NCI-H1436 (cell line): ENCODE measurements at places on chromosomes 1 and 21.

- no peak for DNase-seq
Observed at GRCh38 chr1:156126630-156127534, 12.4 kb downstream of the LMNA start.

DNA sequence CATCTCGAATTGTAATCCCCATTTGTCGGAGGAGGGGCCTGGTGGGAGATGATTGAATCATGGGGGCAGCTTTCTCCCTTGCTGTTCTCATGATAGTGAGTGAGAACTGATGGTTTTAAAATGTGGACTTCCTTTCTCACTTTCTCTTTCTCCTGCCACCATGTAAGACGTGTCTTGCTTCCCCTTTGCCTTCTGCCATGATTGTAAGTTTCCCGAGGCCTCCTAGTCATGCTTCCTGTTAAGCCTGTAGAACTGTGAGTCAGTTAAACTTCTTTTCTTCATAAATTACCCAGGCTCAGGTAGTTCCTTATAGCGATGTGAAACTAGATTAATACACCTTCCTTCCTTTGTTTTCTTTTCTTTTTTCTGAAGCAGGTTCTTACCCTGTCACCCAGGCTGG lies 13.9 kb downstream of the DNAJC6 start:
- no peak for DNase-seq

DNA sequence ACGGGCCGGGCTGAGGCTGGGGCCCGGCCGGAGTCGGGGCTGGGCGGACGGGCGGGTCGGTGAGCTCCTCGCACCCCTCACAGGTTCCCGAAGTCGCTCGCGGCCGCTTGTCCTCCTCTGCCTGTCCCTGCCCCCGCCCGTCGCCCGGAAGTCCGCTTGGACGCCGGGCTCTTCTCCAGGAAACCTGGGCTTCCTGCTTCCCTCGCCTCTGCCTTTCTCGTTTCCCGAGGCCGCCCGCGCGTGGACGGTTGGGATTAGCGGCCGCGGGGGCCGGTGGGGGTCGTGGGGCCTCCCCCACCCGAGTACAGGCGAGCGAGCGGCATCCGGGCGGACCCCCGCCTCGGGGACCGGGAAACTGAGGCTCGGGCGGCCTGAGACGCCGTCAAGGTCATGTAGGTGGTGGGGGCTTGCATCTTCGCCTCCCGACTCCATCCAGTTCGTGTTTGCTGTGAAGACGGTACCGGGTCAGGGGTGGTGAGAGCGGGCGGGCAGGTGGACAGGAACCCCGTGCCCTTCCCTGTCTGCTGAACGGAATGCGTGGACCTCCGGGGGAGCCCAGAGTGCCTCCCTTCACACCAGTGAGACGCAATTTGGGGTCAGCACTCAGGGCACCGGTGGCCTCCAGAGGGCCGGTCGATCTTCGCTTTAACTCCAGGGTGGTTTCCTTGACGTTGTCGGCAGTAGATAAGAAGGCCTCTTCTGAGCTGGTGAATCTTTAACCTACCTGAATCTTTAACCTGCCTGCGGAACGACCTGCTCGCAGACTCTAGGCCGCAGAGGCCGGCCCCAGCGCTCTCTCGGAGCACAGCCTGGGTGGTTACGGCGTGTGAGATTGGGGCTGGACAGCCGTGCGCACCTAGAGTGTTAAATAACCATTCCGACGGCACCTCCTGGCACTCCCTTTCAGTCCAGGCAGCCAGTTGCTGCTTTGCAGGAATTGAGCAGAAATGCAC lies 686 bp downstream of the ARF1 start:
- DNase-seq = no peak

- DNase-seq = peak; percentile 80
Observed at GRCh38 chr21:37435120-37435519, 68.5 kb downstream of the DYRK1A start.

DNA sequence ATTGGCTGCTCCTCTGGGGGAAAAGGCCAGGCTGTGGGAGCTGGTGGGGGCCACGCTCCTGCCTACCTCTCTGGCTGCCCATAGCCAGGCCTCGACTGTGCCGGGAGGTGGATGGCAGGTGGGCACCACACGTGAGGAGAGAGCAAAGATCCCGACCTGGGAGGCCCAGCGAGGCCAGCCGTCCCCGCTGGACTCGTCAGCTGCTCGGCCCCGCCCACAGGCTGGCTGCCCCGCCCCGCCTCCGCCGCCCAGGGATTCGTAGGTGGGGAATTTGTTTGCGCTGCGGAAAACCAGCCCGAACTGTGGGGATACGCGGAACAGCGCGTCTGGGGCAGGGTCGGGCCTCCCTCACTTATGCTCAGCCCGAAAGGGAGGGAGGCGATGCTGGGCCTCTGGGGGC lies 31.7 kb downstream of the TP73 start:
- DNase-seq = no peak

DNA sequence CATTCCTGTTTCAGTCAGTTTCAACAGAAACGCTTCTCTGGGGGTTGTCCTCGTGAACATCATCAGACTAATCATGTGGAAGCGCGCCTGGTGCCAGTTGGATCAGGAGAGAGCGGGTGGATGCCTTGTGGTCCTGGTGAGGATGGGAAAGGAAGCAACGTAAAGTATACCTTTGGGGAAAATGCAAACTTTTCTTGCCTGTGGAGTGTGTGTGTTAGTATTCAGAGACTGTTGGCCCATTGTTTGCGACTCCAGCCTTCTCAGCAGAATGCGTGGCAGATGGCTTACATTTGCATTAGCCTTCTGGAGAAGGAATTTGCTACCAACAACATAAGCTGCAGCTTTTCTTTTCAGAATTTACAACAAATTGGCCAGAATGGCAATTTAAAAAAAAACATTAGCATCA lies 173.9 kb downstream of the RWDD3 start:
- no peak for DNase-seq

DNA sequence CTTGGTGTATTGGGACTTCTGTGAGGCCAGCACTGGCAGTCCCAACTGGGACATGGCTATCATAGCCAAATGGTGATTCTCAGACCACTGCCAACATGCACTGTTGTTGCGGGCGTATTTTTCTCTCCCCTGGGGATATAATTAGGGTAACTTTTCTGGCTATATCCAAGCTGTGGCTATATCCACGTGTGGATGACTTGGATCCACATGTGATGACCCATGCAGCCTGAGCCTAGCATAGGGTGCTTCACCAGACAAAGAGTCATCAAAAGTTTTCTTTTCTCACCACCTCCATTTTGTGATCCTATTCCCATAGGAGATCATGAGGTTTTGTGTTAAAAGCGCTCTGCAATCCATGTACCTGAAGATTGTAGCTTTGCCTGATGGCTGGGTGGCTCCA lies 51.2 kb upstream of the CSF3R start:
- no peak for DNase-seq

GRCh38 chr1:9853249-9853595 lies 29.5 kb upstream of the CLSTN1 start:
- DNase-seq = no peak

DNA sequence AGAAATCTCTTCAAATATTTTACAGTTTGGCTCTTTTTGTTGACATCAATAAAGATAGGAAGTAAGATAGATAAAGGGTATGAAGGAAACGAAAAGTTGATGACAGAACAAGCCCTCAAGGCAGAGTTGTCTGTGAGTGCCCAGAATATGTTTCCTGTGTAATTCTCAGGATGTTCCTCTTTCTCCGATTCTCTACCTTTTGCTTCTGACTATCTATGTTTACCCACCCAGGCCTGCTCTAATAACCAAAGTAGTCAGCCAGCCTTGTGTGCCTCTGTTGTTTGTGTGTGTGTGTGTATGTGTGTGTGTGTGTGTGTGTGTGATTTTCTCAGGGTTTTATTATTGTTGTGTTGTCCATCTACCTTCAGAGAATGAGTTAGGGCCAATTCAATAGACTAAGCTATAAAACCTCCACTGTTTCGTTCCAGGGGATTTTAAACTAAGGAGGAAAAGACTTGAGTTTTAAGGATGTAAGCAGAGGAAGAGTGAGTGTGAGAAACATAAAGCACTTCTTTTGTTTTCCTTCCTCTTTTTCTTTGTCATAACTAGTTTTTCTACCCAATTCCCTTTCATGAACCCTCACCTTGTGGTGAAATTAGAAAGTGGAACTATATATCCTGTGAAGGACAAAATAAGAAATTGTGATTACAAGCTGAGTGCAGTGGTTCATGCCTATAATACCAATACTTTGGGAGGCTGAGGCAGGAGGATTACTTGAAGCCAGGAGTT lies 627.4 kb upstream of the NR5A2 start:
- no peak for DNase-seq

DNA sequence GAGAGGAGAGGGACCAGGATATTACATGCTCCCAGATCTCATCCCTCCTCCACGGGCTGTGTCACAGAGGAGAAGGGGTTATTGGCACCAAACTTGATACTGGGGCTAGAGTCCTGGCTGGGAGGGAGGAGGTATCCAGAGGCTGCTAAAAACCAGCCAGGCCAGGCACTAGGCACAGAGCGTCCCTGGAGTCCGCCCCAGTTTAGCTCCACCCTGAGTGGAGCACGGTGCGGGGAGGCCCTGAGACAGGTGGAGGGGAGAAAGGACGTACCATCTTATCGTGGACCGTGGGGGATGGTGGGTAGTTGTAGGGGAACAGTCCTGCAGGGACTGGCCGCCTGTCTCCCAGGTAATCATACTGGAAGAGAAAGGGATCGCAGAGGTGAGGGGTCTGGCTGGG lies 42.7 kb upstream of the GOLT1A start:
- DNase-seq = no peak

GRCh38 chr21:40383951-40384350 lies 463.0 kb downstream of the DSCAM start:
- no peak for DNase-seq

DNA sequence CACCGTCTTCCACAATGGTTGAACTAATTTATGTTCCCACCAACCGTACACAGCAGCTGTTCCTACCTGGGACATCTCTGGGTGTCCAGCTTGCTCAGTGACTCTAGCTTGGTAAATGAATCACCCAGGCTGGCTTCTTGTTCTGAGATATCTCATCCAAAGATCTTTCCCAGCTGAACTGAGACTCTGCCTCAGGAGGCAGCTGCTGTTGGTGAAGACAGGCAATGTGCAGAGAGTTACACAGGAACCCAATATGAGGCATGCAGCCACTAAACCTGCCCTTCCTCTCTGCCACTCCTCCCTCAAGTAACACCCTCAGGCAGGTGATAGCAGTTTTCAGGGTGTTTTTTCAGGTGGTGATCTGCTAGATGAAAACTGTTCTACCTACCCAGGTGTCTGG lies 14.0 kb upstream of the FOXO6 start:
- DNase-seq = no peak

DNA sequence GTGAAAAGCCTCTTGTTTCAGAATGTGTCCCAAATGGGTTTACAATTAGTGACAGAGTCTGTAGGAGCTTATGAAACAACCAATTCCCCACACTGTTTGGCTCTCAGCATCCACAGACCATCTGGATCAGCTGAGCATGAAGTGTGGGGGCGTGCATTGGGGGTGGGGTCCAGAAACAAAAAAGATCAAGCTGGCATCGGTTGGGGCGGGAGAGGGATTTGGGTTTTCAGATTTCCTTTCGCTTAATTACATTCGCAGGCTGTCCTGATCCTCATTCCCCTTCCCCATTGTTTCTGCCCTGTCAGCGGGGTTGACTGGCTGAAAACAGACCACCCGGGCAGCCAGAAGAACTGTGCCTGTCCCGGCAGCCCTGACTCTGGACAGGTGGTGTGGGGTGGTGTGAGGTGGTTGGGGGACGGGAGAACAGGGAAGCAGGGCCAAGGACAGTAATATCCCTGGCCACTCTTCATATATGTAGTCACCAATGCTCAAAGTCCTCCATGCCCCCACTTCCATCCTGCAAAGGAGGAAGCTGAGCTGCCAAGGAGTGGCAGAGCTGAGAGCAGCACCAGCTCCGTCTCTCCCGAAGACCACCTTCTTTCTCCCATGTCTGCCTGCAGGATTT lies 92.0 kb downstream of the IER5 start:
- DNase-seq = no peak

DNA sequence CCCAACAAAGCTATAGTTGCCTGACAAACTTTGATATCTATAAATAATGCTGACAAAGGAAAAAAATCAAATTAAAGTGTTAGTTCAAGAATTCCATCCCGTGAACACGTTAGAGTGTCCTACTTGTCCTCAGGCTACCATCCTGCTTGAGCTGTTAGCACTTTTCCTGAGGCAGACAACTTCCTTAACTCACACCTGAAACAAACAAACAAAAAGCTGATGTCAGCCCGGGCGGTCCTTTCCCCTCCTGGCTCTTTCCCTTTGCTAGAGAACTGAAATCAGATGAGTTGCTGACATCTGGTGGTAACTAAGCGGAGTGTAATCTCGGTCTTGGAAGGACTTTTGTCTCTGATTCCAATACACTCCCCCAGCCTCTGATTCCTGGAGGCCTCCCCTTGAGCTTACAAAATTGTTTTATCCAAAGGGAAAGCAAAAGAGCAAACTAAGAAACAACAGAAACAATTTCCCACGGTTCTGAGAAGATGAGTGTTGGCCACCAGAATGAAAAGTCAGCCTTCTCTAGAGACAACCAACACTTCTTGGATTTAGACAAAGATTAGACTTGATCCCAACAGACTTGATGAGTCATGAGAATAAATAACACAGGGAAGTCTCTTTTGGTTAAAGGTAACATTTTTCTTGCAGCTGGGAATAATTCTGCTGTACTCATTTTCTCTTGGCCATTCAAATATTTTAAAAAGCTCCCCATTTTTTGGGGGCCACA lies 135.4 kb downstream of the PROX1 start:
- DNase-seq = peak; percentile 88

GRCh38 chr1:204417074-204417997 lies 5.7 kb upstream of the PPP1R15B start:
- no peak for DNase-seq

DNA sequence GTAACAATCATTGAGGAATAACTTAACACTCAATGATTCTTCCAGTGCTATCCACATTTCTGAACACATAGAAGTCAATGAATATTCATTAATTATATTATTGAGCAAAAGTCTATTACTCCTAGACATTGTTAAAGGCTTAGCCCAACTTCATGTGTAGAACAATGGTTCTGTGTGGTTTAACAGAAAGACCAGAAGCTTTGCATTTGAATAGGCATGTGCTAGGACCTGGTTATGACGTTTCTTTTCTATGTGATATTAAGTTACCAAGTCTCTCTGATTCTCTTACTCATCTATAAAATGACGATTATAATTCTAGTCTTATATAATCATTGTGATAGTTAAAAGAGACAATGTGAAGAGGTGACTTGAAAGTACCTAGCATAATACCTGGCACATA lies 5.2 kb downstream of the NTMT2 start:
- no peak for DNase-seq

- no peak for DNase-seq
Observed at GRCh38 chr21:15051644-15052458, 12.9 kb downstream of the NRIP1 start.

GRCh38 chr1:221223281-221223680 lies 344.0 kb downstream of the HLX start:
- DNase-seq = no peak

DNA sequence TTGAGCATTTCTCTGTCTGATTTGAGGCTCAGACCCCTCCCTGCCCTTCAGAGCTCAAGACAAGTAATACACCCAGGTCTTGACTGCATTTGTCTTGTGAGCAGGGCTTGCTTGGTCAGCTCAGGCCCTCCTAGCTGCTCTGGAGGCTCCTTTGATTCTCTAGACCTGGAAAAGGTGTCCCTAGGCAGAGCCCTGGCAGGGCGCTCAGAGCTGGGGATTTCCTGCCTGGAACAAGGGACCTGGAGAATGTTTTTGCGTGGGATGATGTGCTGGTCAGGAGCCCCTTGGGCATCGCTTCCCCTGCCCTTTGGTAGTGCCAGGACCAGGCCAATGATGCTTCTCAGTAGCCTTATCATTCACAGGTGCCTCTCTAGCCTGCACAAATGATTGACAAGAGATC lies 4.9 kb upstream of the CCDC28B start:
- DNase-seq = no peak
